ENCODE measurements at places on chromosomes 7 and 10.
A peak's percentile ranks its signal among the peaks of the same experiment; 100 is the strongest.

DNA sequence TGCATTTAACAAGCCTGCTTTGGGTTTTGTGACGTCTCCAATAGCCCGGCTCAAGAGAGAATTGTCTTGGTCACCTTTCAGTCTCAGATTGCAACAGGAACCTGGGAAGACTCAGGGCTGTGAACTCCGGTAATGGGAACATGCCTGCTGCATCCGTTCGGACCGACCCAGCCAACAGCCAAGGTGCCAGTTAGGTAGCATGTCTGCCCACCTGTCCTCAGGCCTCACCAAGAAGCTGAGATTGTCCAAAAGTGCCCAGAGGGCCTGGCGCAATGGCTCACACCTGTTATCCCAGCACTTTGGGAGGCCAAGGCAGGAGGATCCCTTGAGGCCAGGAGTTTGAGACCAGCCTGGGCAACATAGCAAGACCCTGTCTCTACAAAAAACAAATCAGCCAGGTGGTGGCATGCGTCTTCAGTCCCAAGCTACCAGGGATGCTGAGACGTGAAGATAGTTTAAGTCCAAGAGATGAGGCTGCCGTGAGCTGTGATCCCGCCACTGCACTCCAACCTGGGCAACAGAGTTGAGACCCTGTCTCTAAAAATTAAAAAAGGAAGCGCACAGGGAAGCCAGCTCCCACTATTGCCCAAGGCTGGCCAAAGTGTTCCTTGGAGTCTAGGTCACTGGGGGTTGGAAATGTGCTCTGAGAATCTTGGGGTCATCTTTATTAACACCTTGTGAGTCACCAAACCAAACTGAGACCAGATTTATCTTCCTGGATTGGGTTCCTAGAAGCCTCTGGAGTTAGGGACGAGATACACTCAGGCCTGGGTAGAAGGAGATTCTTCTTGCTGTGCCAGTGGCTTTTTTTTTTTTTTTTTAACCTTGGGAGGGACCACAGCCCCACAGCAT is 26.9 kb downstream of the BAG3 start:
- DNase-seq: no peak

- DNase-seq: no peak
These were observed 419.6 kb upstream of the NRP1 start for GRCh38 chr10:33754052-33754451.

DNA sequence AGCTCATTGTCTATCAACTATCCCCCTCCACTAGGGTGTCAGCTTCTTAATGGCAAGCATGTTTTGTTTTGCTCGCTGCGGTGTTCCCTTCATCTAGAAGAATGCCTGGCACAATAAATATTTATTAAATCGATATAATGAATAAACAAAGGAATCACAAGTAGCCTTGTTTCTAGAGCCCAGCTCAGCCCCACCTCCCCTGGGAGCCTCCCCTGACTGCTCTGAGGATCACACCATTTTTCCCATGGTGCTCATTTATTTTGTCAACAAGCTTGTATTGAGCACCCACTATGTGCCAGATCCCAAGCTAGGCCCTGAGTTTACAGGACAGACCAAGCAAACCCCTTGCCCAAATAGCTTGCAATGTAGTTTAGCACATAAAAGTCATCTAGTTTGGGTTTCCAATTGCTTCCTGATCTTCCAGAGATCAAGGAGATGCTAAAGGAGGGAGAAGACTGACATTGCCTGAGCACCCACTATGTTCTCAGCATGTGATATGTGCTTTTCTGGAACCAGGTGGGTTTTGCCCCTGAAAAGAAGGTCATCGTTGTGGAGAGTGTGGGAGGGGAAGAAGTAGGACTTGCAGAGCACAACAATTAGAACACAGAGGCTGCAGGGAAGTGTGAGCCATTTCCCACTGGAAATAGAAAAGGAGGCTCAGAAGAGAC is 42.3 kb upstream of the GPAM start:
- DNase-seq: no peak

DNA sequence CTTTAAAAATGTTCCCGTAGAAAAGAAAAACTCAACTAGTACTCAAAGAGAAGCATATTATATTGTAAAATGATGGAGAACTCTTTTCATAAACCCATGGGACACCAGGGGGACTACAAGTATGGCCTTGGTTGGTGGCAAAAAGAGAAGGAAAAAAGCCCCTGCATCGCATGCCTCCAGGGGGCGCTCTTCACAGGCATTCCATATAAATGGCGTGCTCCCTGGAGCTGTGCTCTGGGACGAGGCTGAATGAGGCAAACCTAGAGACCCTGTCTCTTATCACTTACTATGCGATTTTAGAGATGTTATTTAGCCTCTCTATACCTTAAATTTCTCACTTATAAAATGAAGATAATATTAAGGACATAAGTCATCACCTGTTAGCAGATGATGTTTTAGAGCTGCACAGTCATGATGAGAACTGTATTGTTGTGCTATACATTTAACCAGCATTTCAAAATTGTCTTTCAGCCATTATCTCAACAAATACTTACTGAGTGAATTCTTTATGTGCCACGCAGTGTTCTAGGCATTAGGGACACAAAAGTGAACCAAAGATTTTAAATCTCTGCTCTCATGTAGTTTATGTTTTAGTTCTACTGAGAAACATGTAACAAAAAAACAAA is 105.8 kb downstream of the ARHGAP21 start:
- DNase-seq: peak; percentile 86

DNA sequence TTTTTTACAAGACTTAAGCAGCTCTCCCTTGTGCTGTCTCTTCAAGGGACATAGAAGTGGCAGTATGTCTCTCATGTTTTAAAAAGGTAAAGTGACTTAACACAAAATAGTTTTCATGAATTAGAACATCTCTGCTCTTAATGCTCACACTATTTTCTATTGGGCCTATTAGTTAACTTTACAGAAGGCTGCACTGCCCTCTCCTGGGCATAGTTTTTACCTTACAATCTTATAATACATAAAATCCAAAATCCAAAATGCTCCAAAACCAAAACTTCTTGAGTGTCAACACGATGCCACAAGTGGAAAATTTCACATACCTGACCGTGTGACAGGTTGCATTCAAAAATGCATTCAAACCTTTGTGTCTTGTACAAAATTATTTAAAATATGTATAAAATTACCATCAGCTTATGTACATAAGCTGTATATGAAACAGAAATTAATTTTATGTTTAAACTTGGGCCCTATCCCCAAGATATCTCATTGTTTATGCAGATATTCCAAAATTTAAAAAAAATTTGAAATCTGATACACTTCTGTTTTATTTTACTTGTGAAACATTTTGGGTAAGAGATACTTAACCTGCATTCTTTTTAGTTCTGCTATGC is 25.8 kb downstream of the TES start:
- peak; percentile 78 for DNase-seq

- peak; percentile 50 for DNase-seq
These were observed 208.6 kb upstream of the NPY start for GRCh38 chr7:24075426-24075810.

- no peak for DNase-seq
These were observed 93.7 kb downstream of the OAT start for GRCh38 chr10:124324856-124325632.

- DNase-seq: peak; percentile 17
These were observed 65.5 kb downstream of the LRRC17 start for GRCh38 chr7:102978284-102978683.

Data from DMS53 (cell line).